B cell (primary cell): ENCODE measurements at places on chromosomes 5 and 9.

DNA sequence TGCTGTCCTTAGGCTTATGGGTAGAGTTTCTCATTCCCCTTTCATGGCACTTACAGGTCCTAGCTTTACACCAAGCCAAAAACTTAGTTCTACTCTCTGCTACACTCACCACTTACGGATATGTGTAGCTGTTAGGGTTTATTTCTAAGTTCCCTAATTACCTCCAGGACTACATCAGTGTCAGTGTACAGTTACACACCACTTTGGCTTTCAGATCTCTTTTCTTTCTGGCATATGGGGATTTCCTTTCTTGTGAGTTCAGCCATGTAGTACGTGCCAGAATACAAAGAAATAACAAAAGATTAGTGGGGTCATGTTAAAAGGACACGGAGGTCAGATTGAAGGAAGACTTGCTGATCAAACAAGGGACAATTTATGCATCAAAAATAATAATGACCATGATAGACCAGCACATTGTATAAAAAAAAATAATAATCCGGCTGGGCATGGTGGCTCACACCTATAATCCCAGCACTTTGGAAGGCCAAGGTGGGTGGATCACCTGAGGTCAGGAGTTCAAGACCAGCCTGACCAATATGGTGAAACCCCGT, 41.8 kb downstream of the LYRM7 start:
- DNase-seq = peak; percentile 86

DNA sequence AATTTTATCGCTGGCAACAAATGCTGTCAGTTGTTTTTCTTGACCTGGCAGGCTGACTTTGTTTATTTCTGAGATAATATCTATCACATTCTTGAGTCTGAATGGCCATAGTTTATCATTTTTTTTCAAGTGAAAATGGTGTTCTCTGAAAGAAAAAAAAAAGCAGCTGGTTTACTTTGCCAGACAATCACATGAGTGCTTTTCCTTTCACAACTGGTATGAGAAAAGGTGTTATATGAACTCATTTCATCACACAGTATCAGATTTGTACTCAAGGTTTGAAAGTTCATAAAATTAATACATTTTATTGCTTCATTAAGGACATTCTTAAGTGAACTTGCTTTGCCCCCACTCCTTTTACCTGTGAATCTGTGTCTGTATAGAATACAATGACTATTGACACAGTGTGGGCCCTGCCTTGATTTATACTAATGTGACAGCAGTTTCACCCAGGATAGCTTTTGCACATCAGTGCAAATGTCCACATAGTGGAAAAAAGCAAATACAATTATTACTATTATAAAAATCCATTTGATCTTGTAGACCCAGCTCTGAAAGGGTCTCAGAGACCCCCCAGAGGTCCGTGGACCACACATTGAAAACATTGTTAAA, 33.1 kb upstream of the PRLR start:
- DNase-seq = no peak

DNA sequence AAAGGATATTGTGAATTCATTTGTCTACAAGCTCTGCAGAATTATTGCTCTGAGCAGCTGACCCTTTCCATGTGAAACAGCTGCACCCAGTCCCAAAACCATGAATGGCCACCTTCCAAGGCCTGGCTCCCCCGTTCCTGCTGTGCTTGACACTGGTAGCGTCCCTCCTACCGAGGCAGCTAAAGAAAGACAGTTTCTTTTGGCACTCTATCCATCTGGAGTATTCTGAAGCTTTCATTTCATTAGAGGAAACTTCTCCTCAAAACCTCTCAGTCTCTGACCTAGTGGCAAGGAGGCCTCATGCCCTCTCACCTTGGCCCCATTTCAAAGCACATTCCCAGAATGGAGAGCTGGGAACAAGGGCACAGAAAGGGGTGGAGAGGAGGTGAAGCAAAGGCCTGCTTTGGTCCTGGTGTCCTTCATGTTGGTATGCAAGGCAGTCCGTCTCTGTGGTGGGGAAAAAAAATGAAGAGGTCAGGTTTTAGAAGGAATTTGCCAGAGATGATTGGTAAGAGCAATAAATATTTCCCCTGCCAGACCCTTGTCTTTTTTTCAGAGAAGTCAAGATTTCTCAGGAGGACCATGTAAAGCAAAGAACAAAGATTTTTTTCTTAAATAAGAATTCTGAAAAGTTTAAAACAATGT, 232.0 kb downstream of the RFK start:
- DNase-seq = no peak

DNA sequence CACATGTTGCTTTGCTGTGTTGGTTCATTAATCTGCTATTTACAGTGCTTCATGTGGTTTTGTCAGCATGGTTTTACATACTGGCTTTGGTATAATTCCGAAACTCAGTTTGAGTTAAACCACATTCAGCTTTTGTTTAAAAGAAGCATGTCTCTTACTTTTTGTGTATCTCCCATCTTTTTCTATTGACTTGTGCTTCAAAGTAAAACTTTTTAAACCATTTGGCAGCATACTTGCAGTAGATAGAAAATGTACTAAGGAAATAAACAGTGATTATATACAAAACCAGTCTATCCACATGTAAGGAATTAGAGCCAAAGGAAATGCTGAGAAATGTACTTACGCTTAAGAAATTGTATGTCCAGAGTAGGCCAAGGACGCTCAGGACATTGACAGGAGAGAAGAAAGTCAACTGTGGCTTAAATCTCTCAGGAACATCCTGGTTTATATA, 286.9 kb downstream of the ARHGEF28 start:
- no peak for DNase-seq

DNA sequence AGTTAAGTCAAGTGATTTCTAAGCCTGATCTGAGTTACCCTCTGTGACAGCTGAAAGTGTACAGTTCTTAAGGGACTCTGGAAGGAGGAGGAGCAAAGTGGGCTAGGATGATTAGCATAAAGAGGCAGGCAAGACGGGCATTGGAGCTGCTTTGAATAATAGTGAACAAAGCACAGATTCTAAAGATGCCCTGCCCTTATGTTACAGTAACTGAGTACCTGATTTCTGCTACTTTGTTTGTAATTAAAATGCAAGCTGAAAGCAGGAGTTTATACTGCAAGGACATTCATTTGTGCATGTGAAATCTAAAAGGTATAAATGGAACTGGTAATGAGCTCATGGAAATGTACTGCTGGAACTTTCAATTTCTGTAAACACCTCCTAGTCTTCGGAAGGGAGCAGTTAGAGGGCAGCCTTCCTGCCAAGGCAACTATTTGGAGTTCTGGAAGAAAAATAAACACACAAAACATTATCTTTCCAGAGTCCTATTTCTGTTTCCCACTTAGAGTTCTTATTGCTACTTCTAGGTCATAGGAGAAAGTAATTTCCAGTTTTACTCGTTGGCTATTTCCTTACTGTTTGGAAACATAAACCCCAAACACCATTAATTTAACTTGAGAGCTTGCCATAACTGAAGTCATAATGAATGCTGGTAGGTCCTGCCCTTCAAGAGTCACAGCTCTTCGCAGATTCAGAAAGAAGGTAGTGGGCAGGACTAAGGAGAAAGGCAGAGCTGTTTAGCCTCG, at the start of gene RANBP3L:
Gene RANBP3L (minus strand): TSS at position 45 of the 746 bp plus-strand sequence. CDS start 486 bp downstream, outside the sequence.
- no peak for DNase-seq

DNA sequence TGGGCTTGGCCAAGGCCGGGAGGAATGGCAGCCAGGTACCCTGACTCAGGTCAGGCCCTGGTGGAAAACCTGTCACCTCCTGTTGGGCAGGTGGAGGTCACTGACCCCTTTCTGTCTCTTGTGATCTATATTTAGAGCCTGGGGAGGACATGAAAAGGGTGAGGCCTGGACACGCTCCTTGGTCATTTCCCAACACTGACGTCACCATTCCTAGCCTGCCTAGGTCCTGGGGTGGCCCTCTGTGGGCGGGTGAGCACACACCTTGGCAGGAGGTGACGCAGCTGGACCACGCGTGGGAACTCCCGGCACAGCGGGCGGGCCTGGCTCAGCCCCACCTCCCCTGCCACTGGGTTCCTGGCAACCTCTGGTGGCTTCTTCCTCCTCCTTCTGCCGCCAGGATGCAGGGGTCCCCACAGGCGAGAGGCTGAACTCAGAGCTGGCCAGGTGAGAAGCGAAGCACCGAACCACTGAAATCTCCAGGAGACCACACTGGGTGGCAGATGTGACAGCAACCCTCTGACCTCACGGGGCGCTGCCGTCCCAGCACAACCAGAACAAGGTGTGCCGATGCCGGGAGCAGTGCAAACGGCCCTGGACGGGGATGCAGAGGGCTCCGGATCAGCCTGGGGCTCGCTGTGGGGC, 6.4 kb upstream of the RALGDS start:
- DNase-seq = no peak

- DNase-seq = no peak
These were observed 51.3 kb upstream of the MOCS2 start for GRCh38 chr5:53160895-53161294.

DNA sequence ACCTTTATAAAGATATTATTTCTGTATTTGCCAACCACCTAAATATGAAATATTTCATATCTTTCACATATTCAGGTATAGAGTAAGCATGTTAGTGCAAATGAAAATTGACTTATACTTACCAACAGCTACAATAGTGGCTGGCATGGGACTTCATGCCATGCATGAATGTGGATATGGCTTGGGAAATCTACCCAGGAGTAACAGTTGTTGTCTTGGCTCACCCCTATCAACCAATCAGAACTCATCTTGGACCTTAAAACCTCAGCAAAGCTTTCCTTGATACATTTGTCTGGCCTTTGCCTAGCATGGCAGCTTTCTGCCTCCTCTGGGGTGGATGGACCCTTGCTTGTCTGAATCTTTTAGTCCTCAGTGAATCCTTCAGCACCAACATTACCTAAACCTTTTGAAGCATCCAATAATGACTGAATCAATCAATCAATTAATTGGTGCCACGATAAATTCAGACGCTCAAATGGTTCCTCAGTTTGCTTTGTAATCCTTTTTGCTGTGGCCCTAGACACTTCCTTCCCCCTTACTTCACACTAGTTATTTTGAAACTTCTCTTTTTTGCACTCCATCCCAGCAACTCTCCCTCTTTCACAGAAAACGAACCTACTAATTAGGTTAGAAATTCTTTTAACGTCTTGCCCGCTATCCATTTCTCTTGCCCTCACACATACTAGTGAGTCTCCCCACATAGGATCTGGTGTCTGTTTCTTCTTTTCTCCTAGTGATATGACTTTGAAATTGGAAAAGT, 132.3 kb upstream of the ZNF608 start:
- DNase-seq = no peak

DNA sequence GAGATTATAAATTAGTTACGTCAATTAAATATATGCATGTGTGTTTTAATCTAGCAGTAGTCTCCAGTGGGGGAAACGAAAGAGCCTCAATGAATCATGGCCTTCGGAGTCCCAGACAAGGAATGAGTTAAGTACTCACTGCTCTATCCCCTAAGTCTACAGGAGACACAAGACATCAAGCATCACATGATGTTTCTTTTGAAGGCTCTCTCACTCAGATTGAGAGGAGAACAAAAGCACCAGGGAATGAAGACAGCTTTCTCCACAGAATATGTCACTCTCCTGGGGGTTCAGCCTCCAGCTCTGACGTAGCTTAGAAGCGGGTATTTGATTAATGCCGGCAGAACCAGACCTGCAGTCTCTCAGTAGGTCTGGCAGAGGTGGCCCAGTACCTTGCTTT, 381.4 kb downstream of the ACTL7B start:
- no peak for DNase-seq

- no peak for DNase-seq
These were observed 808 bp upstream of the MVB12B start for GRCh38 chr9:126325821-126326220.

DNA sequence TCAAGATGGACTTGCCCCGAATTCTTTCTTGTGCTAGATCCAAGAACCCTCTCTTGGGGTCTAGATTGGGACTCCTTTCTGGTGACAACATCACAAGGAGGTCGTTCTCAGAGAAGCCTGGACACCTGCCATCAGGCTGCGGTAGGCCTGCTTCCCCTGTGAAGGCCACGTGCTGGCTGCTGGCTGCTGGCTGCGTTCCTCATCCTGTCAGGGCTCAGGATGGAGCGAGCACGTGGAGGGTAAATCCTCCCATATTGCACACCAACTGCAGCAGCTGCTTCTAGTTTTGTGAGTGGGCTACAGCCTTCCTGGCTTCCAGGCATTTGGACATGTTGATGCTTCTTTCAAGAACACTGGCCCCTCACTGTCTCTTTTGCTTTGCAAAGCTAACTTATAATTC, 95.6 kb downstream of the HSPA4 start:
- no peak for DNase-seq

DNA sequence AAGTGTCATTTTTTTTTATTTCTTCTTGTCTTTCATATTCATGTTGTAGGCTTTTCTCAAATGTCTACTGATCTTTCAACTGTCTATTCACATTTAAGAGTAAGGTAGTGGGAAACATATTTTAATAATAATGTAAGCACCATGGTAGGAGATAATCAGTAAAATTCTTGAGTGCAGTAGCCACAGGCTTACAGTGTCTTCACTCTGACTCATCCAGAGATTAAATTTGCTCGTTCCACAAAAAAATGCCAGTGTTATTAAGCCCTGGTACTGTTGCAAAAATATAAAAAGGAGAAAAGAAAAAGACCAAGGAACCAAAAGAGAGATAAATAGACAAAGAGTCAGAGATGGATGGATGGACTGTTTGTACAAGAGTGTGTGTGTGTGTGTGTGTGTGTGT, 43.0 kb downstream of the PARP8 start:
- no peak for DNase-seq

DNA sequence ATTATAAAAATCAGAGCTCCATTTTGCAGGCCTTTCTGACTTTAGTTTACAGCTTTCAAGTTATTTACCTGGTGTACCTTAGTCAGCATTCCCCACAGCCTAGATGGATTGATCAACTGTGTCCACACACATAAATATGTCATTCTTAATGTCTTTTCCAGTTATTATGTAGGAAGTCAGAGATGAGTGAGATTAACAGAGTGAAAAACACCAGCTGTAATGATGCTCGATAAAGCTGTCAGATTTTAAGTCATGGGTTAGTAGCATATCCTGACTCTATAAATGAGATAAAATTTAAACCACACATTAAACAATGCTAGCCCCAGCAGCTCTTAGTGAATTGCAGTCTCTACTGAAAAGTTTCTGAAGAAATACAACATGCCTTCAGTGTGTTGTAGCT, 48.9 kb downstream of the NUDT12 start:
- no peak for DNase-seq

DNA sequence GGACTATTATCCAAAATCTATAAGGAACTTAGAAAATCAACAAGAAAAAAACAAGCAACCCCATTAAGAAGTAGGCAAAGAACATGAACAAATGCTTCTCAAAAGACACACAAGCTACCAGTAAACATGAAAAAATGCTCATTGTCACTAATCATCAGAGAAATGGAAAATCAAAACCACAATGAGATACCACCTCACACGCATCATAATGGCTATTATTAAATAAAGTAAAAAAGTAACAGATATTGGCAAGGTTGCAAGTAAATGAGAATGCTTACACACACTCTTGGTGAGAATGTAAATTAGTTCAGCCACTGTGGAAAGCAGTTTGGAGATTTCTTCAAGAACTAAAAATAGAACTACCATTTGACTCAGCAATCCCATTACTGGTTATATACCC, 167.0 kb upstream of the DMRTA1 start:
- DNase-seq = no peak

DNA sequence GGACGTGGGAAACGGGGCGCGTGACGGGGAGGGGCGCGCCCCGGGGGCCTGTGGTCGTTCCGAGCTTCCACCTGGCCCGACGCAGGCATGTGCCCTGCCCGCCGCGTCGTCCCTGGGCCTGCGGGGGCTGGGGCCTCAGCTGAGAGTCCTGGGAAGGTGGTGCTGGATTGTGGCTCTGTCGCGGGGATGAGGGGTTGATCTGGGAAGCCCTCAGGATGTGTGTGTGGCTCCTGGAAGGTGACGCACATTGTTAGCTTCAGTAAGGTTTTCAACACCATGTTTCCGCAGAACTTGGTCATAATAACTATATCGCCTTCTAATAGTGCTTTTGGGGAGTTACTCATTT, 589.1 kb downstream of the MTRR start:
- DNase-seq = no peak
